Uterus (tissue), 4 donors: ENCODE measurements at places on chromosomes 1 and 21.

GRCh38 chr21:35974775-35975174 is 85.6 kb downstream of the SETD4 start:
- DNase-seq: no peak

DNA sequence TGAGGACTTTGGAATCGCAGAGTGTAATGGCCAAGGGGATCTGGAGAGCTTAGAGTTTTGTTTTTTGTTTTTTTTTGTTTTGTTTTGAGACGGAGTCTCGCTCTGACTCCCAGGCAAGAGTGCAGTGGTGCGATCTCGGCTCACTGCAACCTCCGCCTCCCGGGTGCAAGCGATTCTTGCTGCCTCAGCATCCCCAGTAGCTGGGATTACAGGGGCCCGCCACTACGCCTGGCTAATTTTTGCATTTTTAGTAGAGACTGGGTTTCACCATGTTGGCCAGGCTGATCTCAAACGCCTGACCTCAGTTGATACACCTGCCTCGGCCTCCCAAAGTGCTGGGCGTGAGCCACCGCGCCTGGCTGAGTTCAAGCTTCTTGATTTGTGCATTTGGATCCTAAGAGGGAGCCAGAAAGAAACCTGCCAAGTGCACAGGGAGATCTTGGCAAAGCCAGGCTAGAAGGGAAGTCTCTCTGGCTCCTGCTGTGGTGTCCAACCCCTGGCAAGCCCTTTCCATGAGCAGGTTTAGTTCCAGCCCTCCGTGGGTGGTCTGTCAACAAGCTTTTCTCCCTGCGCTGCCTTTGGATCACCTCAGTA is 852 bp downstream of the FAAH start:
- DNase-seq: no peak

- DNase-seq: no peak
These were observed 158.4 kb downstream of the PTPRU start for GRCh38 chr1:29394521-29395225.

DNA sequence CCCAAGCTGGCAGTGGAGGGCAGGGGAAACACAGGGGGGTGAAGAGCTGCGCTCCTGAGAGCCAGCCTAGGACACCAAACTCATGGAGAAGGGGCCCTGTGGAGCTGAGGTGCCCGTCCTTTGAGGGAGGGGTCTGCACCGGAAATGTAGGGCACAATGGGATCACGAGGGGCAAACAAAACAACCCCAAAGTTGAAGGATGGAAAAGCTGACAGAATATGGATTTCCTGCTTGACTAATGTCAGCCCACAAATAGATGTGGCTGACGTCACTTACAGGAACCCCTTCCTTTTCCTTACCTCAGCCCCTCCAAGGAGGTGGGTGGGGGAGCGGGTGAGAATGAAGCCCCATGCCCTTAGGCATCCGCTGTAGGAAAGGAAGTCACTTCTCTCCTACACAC is 110.9 kb downstream of the KCNN3 start:
- peak; percentile 14 for DNase-seq

DNA sequence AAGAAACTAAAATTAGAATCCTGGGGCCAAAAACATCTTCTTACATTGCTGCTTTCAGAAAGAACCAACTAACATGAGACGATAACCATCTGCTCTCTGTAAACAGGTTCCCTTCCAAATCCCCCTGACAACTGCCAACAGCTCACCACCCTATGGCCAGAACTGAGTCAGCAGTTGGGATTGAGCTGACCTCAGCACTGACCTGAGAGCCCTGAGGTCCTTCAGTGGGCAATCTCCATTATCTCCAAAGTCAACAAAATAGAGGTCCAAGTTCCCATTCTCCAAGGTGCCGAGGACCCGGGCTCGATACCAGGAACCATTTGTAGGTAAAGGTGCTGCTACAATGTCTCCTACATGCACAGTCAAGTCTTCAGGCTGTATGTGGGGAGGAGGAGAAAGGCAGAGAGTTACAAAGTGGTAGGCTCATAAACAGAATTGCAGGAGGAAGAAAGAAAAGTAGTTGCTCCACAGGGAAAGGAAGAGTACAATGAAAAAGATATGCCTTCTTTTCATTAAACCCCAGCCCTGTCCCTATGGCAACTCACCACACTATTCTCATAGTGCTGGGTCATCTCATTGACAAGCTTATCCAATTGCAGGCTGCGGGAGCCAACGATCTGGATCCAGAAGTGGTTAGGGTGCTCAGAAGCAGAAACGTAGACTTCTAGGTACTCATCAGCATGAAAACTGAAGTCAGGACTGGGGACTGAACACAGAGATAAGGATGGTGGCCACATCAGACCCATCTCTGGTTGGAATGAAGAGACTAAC is 12.8 kb upstream of the MRPL9 start:
- no peak for DNase-seq

DNA sequence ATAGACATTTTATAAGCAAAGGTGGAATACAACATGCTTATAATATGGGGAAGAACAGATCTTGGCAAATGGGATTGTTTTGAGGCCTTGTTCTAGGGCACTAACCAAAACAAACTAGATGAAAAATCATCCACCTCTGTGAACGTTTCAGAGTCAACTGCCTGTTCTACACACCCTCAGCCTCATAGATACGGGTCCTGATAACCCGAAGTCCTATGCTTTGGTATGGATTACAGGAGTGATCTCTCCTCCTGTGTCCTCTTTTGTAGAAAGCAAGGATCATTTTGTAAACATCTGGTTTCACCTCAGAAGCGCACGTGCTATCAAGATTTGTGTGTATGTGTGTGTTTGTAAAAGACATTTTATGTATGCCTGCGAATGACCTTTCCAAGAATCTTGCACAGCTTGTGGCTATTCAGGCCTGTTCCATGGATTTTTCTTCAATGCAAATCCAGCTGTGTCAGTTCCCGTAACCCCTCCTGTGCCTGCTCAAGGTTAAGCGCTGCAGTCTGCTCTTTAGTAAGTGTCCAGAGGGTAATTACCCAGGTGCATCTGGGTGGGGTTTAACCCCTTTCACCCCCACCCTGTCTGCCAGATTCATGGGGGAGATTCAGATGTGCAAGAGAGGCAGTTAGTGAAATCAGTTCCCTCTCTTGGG is 132.4 kb downstream of the ROR1 start:
- no peak for DNase-seq

DNA sequence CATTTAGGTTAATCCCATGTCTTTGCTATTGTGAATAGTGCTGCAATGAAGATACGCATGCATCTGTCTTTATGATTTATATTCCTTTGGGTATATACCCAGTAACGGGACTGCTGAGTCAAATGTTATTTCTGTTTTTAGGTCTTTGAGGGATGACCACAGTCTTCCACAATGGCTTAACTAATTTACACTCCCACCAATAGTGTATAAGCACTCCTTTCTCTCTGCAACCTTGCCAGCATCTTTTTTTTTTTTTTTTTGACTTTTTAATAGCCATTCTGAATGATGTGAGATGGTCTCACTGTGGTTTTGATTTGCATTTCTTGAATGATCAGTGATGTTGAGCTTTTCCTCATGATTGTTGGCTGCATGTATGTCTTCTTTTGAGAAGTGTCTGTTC is 33.5 kb downstream of the ASH1L start:
- DNase-seq: no peak

GRCh38 chr1:157734321-157734720 is 33.8 kb upstream of the FCRL3 start:
- DNase-seq: no peak

DNA sequence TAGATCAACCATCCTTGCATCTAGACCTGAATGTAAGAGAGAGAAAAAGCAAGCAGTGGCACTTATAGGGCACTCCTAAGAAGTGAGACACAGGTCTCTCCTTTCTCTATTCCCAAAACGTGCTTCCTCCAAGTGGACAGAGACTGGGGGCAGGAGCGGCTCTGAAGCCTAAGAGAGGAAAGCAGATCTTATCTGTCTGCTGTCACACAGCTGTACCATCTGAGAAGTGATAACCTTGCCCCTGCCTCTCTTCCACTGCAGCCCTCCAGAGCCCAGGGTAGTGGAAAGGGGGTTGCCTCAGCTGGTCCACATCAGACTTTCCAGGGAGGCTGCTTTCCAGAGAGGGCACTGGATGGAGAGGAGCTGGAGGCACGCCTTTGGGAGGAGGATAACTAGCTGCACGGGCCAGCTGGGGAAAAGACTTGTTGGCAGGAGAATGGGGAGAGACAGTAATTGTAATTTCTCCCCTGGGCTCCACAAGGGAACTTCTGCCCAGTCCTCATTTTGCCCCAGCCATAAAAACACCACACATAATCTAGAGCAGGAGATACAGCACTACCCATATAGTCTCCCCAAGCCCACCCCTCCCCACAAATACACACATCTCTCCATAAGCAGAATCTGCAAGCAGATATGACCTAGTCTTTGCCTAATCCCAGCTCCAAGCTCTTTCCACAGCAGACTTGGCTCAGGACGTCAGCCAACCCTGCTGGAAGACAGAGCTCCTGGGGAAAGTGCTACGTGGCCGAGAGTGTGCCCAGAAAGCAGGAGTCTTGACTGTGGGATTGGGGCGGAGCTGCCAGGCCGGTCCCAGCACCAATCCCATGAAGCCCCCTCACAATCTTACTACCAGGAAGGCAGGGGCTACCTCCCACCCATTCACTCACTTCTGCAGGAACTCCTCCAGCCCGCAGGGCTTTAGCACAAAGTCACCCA is 31.2 kb downstream of the PIK3C2B start:
- no peak for DNase-seq

DNA sequence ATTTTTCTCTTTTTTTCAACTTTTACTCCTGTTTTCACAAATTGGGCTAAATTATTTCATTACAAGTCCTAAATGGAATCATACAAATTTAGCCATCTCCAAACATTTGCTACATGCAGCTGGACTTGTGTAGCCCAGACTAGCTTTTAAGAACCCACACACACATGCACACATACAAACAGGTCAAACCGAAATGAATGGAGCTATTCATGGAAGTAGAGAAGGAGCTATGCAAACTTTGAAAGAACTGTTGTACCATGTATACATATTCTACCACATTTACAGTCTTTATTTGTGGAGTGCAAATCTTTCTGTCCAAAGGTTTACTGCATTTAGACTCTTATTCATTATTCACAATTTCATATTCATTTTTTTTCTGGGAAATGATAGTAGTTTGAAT is 189.1 kb upstream of the RNPC3 start:
- DNase-seq: no peak

DNA sequence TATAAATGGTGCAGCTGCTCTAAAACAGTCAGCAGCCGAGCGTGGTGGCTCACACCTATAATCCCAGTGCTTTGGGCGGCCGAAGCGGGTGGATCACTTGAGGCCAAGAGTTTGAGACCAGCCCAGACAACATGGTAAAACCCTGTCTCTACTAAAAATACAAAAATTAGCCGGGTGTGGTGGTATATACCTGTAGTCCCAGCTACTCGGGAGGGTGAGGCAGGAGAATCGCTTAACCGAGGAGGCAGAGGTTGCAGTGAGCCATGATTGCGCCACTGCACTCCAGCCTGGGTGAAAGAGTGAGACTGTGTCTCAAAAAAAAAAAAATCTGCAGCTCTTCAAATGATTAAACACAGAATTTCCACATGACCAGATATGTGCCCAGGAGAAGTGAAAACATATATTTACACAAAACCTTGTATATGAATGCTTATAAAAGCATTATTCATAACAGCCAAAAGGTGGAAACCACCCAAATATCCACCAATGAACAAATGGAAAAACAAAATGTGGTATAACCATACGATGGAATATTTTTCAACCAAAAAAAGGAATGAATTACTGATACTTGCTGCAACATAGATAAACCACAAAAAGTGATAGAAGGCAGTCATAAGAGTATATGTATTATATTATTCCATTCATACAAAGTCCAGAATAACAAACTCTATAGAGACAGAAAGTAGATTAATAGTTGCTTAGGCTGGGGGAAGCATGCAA is 14.1 kb downstream of the EPS15 start:
- no peak for DNase-seq

- no peak for DNase-seq
These were observed 15.8 kb downstream of the MYOM3 start for GRCh38 chr1:24096009-24096738.

- no peak for DNase-seq
These were observed 5.2 kb upstream of the HSD3B2 start for GRCh38 chr1:119409731-119410130.

- no peak for DNase-seq
These were observed 332.1 kb downstream of the PTPRC start for GRCh38 chr1:198970916-198971315.

GRCh38 chr1:101120868-101121267 is 95.3 kb upstream of the DPH5 start:
- DNase-seq: no peak

GRCh38 chr21:31398574-31398973 is 54.5 kb upstream of the TIAM1 start:
- no peak for DNase-seq

- DNase-seq: no peak
These were observed 35.7 kb upstream of the PWP2 start for GRCh38 chr21:44071359-44072104.

DNA sequence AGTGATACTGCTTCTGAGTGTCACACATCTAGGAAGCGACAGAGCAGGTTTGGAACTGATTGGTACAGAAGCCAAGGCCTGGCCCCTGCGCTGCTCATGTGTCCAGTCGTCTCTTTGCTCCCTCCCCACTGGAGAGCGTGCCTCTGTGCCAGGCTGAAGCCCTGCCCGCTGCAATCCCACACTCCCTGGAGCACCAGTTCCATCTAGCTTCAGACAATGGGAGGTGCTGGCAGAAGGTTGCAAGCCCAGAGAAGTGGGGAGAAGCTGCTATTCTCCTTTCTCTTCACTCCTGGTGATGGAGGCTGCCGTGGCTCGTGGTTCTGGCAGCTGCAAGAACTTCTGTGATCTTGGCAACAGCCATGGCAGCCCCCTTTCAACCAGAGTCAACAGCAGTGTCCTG is 250.9 kb downstream of the MATN1 start:
- DNase-seq: no peak

GRCh38 chr1:70386121-70386520 is 24.9 kb upstream of the CTH start:
- no peak for DNase-seq

DNA sequence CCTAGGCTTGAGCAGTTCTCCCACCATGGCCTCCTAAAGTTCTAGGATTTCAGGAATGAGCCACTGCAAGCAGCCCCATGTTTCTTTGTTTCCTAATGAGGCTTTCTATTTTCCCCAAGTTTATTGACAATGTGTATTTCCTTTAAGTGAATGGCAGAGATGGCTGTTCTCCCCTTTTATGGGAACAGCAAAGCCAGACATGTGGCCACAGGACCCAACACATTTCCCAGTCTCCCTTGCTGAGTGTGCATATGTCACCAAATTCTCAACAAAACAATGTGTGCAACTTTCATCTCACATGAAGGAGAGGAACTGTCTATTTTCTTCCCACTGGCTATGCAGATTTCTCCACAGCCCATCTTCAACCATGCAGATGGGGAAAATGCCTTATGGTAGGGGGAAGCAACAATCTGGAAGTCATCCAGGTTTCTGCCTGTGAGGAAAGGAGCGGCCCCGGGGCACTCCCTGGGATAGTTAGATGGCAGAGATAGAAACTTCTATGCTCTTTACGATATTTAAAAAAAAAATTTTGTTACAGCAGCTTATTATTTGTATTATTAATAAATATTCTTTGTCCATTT is 28.6 kb upstream of the MAP10 start:
- DNase-seq: no peak

GRCh38 chr1:91130256-91130985 is 108.6 kb upstream of the ZNF644 start:
- no peak for DNase-seq

GRCh38 chr21:15614766-15615165 is 115.0 kb upstream of the USP25 start:
- DNase-seq: no peak

GRCh38 chr1:74504933-74505512 is 7.4 kb downstream of the LRRC53 start:
- DNase-seq: no peak
